ENCODE measurements at places on chromosomes 1 and 21.
A peak's percentile ranks its signal among the peaks of the same experiment; 100 is the strongest.

- no peaks in the 10 kb centered on the region for H3K36me3 ChIP-seq
- H3K27me3 ChIP-seq: no peaks in the 10 kb centered on the region
- H3K4me1 ChIP-seq: no peaks in the 10 kb centered on the region
These were observed 68.2 kb downstream of the MAP10 start for GRCh38 chr1:232873412-232873811.

GRCh38 chr1:110617589-110617988 lies 11.4 kb upstream of the KCNA2 start:
- DNase-seq: no peak
- H3K4me1 ChIP-seq: peaks cover 21% of the 10 kb centered on the region
- H3K27ac ChIP-seq: no peak overlapping the region
- H3K4me3 ChIP-seq: no peak overlapping the region
- H3K36me3 ChIP-seq: no peaks in the 10 kb centered on the region

DNA sequence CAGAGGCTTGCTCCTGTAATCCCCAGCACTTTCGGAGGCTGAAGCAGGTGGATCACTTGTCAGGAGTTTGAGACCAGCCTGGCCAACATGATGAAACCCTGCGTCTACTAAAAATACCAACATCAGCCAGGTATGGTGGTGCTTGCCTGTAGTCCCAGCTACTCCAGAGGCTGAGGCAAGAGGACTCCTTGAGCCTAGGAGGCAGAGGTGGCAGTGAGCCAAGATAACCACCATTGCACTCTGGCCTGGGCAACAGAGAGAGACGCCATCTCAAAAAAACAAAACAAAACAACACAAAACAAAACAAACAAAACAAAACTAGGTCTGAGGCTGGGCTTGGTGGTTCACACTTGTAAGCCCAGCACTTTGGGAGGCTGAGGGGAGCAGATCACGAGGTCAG lies 38.7 kb upstream of the RAP1GAP start:
- H3K27me3 ChIP-seq: no peaks in the 10 kb centered on the region
- no peaks in the 10 kb centered on the region for H3K4me1 ChIP-seq
- peaks cover 71% of the 10 kb centered on the region for H3K36me3 ChIP-seq
- H3K27ac ChIP-seq: no peak overlapping the region

- no peaks in the 10 kb centered on the region for H3K4me1 ChIP-seq
- no peaks in the 10 kb centered on the region for H3K36me3 ChIP-seq
- H3K27me3 ChIP-seq: no peaks in the 10 kb centered on the region
- H3K27ac ChIP-seq: no peak overlapping the region
- H3K4me3 ChIP-seq: no peak overlapping the region
- no peak for DNase-seq
These were observed 642.3 kb upstream of the TMPRSS15 start for GRCh38 chr21:19045876-19046275.

DNA sequence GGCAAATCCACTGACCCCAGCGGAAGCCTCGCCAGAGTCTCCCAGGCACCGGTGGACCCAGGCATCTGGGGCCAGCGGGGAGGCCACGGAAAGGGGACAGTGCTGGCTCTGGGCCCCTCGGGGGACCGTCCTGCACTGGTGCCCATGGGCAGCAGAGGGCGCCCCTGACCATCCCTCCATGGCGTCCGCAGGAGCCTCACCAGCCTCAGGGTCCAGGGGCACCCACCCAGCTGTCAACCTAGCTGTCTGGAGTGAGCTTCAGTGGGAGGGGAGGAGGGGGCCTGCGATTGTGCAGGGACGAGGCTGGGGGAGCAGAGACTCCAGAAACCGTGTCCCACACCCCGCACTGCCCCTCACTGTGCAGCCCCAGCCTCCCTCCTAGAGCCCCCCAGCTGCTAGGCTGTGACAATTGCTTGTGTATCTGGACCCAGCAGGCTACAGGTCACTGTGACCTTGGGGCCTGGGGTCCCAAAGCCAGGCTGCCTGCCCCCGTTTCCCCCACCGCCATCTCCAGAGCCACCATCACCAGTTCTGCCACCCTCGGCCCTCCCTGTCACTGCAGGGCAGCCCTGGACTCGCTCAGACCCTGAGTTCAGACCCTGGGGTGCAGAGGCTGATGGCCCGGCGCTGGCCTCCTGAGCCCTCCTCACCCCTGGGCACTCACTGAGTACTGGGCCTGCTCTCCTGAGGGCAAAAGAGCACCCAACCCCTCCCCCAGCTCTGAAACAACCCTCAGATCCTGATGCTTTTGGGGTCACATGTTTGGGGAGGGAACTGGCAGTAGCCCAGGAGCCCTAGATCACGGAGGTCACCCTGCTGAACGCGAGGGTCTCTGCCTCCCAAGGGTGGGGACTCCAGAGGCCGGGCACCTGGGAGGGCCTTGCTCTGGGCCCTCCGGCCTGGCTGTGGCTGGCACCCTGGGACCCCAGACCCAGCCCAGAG lies 10.6 kb upstream of the COL6A1 start:
- H3K27ac ChIP-seq: no peak overlapping the region
- H3K4me3 ChIP-seq: no peak overlapping the region
- peak; percentile 60 for DNase-seq
- H3K36me3 ChIP-seq: no peaks in the 10 kb centered on the region
- no peaks in the 10 kb centered on the region for H3K27me3 ChIP-seq

GRCh38 chr1:213934649-213935048 lies 53.1 kb upstream of the PROX1 start:
- H3K4me1 ChIP-seq: no peaks in the 10 kb centered on the region
- DNase-seq: no peak

DNA sequence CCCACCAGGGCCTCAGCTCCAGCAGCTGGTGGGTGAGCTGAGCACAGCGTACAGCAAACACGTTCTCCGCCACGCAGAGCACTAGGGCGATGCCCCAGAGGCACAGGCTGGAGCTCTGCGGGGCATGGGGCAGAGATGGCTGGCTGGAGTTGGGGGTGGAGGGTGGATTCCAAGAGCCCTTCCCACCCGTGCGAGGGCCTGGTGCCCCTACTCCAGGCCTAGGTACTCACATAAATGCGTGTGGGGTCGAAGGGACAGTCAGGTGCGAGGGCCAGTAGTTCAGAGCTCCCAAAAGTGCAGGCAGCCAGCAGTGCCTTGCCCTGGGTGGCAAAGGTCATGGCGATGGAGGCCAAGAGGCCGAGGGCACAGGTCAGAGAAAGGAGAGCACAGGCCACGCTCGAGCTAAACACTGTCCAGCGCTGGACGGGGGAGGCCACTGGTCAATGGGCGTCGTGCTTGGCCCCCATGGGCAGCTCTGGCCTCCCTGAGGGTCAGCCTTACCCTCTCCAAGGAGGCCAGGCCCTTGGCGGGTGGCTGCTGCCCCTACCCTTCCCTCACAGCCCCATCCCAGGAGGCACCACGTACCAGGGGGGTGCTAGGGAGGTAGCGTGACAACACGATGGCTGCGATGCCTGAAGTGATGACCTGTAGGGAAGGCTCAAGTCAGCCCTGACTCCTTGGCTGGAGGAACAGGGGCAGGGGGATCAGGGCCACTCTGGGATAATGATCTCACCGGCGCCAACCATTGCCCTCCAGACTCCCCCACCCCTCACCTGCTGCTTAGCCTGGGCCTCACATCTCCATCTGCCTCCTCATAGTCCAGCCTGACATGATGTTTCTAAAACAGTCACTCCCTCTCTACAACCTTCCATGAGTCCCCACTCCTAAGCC lies 5.6 kb downstream of the TMEM54 start:
- H3K36me3 ChIP-seq: no peaks in the 10 kb centered on the region
- no peaks in the 10 kb centered on the region for H3K27me3 ChIP-seq
- no peak overlapping the region for H3K27ac ChIP-seq
- H3K4me1 ChIP-seq: no peaks in the 10 kb centered on the region

- no peak overlapping the region for H3K4me3 ChIP-seq
- H3K36me3 ChIP-seq: no peaks in the 10 kb centered on the region
- peaks cover 51% of the 10 kb centered on the region for H3K27me3 ChIP-seq
- H3K27ac ChIP-seq: no peak overlapping the region
These were observed 79.8 kb upstream of the IPO9 start for GRCh38 chr1:201749059-201749690.

GRCh38 chr1:162722036-162722435 lies 68.5 kb upstream of the HSD17B7 start:
- no peak overlapping the region for H3K4me3 ChIP-seq
- no peak overlapping the region for H3K27ac ChIP-seq
- H3K36me3 ChIP-seq: no peaks in the 10 kb centered on the region
- H3K27me3 ChIP-seq: no peaks in the 10 kb centered on the region
- H3K4me1 ChIP-seq: no peaks in the 10 kb centered on the region
- no peak for DNase-seq

DNA sequence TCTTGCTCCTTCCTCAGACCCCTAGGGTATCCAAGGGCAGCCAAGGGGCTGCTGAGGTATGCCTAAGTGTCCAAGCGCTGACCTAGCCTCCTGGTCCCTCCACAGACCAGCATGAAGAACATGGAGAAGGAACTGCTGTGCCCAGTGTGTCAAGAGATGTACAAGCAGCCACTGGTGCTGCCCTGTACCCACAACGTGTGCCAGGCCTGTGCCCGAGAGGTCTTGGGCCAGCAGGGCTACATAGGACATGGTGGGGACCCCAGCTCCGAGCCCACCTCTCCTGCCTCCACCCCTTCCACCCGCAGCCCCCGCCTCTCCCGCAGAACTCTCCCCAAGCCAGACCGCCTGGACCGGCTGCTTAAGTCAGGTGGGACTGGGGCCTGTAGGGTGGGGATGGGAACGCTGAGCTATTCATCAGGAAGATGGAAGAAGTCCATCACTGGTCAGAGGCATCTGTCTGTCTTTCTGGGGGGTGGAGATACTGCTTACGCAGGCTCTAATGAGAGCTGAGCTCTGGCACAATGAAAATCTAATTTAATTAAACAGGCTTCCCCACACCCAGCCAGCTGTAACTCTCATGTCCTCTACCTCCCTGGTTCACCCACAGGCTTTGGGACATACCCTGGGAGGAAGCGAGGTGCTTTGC lies 1.8 kb downstream of the TRIM46 start:
- peaks cover 18% of the 10 kb centered on the region for H3K36me3 ChIP-seq
- no peak overlapping the region for H3K4me3 ChIP-seq
- no peak overlapping the region for H3K27ac ChIP-seq
- peaks cover 52% of the 10 kb centered on the region for H3K4me1 ChIP-seq
- no peak for DNase-seq

GRCh38 chr1:46008585-46008984 lies 123.8 kb downstream of the PIK3R3 start:
- peaks cover 76% of the 10 kb centered on the region for H3K36me3 ChIP-seq
- no peak overlapping the region for H3K4me3 ChIP-seq
- no peak for DNase-seq
- no peaks in the 10 kb centered on the region for H3K4me1 ChIP-seq

DNA sequence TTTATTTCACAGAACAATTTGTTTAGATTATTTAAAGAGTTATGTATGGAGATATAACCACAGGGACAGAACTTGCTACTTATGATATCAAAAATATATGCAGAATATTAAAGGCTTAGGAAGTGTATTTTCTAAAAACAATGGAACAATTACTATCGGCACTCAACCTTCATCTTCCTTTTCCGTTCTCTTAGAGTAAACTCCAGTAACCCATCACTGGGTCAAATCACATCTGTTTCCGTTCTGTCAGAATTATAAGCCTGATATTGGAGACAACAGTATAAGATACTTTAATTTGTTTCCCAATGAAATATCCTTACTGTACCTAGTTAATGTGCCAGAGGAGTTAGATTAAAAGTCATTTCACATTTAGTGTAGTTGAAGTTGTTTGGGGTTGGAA lies 32.2 kb downstream of the DTL start:
- peaks cover 92% of the 10 kb centered on the region for H3K36me3 ChIP-seq
- no peak for DNase-seq
- H3K4me3 ChIP-seq: no peak overlapping the region
- no peaks in the 10 kb centered on the region for H3K27me3 ChIP-seq
- H3K27ac ChIP-seq: no peak overlapping the region

GRCh38 chr1:202264726-202265125 lies 71.1 kb downstream of the LGR6 start:
- no peak overlapping the region for H3K4me3 ChIP-seq
- H3K27ac ChIP-seq: no peak overlapping the region
- no peak for DNase-seq

DNA sequence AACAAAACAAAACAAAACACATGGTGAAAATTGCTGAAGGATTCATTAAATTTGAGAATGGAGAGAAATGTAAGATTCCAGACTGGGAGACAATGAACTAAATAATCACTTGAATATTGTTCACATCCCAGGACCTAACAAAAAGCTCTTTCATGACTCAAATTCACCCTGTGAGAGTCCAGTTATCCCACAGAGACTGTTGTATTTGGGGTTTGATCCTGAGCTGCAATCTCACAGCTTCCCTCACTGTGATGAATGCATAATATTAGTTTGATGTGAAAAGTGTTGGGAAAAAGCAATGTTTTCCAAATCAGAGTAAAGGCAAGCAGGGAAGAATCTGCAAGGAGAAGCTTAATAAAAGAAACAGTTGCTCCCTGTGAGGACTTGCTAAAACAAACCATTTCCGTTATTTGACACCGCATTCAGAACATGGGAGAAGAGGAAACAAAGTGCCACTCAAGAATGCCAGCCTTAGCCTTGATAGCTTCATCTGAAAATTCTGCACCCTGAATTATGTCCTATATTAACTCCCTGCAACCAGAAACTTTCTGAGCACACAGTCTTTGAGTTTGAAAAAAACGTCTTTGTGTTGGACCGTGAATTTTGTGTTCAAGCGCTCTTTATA lies 208.8 kb downstream of the DAB1 start:
- no peak overlapping the region for H3K27ac ChIP-seq
- H3K4me3 ChIP-seq: no peak overlapping the region
- no peak for DNase-seq
- H3K4me1 ChIP-seq: no peaks in the 10 kb centered on the region

- no peak overlapping the region for H3K27ac ChIP-seq
- H3K27me3 ChIP-seq: no peaks in the 10 kb centered on the region
- H3K36me3 ChIP-seq: no peaks in the 10 kb centered on the region
- H3K4me3 ChIP-seq: no peak overlapping the region
- DNase-seq: no peak
- H3K4me1 ChIP-seq: no peaks in the 10 kb centered on the region
These were observed 277.0 kb upstream of the BRINP3 start for GRCh38 chr1:190754666-190755065.

GRCh38 chr1:223482766-223483165 lies 89.6 kb downstream of the CCDC185 start:
- H3K36me3 ChIP-seq: no peaks in the 10 kb centered on the region
- no peak overlapping the region for H3K27ac ChIP-seq
- DNase-seq: no peak

- peaks cover 98% of the 10 kb centered on the region for H3K36me3 ChIP-seq
- H3K27ac ChIP-seq: no peak overlapping the region
- H3K4me3 ChIP-seq: no peak overlapping the region
These were observed 6.0 kb downstream of the PABPC4 start for GRCh38 chr1:39570477-39571177.

GRCh38 chr21:29586696-29587095 lies 288.0 kb downstream of the BACH1 start:
- no peaks in the 10 kb centered on the region for H3K4me1 ChIP-seq
- H3K27ac ChIP-seq: no peak overlapping the region
- no peaks in the 10 kb centered on the region for H3K36me3 ChIP-seq
- no peak for DNase-seq
- no peak overlapping the region for H3K4me3 ChIP-seq
